Amygdala (tissue), 56 donors: ENCODE measurements at places on chromosomes 2 and 18.

DNA sequence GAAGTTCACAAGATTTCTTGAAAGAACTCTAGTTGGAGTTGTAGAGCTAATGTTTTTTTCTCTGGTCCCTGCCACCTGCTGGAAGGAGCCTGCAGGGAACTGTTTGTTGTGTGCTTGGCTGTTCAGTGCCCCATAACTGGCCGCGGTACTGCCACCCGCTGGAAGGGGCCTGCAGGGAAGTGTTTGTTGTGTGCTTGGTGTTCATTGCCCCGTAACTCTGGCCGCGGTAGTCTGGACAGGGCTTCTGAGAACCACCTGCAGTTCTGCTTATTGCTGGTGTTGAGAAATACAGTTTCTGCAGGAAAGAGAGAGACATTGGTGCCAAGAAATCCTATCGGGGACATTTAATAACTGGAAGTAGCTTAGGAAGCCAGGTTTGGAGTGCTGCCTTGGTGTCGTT is 58.1 kb downstream of the AGAP1 start:
- DNase-seq: peak; percentile 43

DNA sequence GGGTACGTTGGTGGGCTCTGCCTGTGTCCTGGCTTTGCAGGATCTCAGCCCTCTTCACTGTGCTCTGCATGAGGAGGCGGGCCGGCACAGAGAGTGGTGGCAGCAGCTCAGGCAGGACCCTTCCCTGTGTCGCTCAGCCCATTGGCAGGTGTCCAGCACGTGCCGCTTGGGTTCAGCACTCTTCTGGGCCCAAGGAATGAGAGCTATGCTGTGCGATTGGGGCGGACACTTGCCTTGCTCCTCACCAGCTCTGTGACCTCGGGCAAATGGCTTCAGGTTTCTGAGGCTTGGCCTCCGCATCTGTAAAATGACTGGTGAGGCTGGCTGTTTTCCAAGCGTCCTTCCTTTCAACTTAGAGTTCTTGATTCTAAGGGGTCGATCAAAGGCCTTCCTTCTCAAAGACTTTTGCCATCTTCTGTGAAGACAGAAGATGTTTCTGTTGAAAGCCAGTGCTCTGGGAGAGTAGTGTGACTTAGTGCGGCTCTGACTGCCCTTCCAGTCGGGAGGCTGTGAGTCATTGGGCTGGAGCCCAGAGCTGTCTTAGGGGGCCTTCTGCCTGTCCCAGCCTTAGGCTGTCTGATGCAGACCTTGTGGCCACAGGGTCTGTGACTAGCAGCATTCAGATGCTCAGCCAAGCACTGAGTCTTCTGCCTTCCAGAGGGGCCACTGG is 35.6 kb downstream of the GLI2 start:
- no peak for DNase-seq

GRCh38 chr2:165149439-165149838 is 54.4 kb downstream of the SCN3A start:
- no peak for DNase-seq

- no peak for DNase-seq
Measured at GRCh38 chr2:118643294-118643693, 204.2 kb downstream of the EN1 start.

DNA sequence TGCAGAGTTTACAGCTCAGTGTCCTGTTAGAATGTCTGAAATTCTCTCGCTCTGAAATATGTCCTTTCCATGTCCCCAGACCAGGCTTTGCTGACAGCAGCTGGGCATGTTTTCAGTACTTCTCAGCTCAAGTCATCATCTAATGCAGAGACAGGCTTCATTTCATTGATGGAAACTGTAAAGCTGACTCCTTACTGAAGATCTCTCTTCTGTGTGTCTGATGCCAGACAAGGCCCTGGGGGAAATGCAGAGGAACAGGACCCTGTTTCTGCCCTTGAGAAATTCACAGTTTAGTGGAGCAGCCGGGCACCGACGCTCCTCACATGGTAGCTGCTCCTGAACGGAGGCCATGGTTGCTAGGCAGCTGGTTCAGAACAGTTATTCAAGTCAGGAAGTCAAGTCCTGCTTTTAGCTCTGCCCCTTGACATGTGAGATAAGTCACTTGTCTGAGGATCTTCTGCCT is 24.6 kb upstream of the FZD7 start:
- DNase-seq: no peak

DNA sequence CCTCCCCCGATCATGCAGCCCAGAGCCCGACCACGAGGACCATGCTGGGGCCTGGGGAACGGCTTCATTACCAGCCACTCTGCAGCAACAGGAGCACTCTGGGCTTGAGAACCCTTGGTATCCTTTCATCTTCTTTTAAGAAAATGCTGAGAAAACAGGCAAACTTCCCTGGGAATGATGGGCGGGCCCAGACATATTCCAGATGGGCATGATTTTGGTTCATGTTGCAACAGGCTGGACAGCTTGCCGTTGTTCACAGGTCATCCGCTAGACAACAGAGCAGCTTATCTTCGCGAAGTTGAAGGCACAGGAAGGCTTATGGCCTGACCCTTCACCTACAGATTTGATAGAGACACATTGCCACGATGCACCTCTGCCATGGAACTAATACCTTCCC is 121.0 kb downstream of the KLHL29 start:
- DNase-seq: no peak

DNA sequence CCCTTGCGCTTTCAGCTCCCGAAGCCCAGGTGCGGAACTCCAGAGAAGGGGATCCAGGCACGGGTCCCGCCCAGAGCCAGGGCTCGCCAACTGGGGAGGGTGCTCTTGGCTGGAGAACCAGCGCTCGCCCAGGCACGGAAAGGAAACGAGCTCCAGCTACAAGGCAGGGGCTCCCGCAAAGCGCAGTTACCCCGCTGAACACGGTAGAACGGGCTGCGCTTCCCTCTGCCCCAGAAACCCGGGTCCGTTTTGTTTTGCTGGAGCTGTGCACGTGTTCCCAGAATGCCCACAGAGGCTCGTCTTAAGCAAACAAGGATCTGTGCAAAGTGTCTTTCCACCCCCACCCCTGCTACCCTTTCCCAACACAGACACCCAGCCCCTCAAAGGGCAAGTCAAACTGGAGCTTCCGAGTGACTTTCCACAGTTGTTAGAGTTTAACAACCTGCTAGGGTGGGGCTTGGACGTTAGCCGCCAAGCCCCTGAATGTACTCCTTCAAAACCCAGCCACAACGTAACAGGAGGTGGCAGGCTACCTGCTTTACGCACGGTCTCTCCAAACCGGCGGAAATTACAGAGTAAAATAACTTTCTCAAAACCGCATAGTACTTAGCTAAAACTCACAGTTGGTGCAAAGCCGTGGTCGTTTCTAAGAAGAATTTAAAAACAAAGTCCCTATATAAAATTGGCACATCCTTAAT is 775 bp downstream of the RNF125 start:
- peak; percentile 55 for DNase-seq

GRCh38 chr2:188119112-188119838 is 172.4 kb upstream of the GULP1 start:
- DNase-seq: no peak

DNA sequence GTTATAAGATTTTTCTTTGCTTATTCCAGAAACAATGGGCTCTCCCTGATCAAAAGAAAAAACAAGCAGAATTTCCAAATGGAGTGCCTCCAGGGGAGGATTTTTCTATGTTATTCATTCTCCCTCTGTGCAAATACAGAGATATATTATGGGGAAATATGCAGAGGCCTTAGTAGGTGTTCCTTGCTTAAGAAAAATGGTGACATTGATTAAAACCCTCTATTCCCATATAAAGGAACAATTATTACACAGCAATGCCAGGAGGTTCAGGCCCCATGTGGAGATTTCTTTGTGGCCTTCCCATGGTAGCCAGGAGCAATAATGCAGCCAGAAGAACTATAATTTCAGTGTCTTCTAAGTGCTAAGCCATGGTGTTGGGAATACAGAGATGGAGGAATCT is 255.9 kb upstream of the CXCR4 start:
- DNase-seq: no peak

GRCh38 chr2:173252581-173252980 is 102.1 kb upstream of the CDCA7 start:
- DNase-seq: no peak

DNA sequence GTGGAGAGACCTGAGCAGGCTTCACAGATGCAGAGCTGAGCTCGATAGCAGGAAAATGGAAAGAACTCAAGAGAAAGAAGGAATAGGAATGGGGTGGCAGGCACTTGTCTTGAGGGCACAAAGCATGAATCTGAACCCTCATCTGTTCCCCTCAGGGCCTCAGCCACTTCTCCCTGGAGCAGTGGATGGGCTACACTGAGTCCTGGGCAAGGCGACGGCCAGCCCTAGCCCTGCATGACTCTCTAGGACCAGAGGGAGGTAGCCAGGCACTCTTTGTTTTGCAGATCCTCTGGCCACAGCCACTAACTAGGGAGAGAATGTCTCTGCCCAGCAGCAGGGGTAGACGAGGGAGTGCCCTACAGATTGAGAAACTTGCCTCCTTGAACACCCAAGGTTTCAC is 3.4 kb upstream of the TEX51 start:
- DNase-seq: no peak

- DNase-seq: no peak
Measured at GRCh38 chr2:112603731-112604130, 19.3 kb downstream of the CHCHD5 start.

- no peak for DNase-seq
Measured at GRCh38 chr18:63586966-63587365, at the start of gene SERPINB13. SERPINB13 (plus strand) TSS chr18:63587343; CDS start chr18:63588668, 1,325 bp downstream.

GRCh38 chr18:51655327-51655698 is 457.8 kb upstream of the MEX3C start:
- no peak for DNase-seq

DNA sequence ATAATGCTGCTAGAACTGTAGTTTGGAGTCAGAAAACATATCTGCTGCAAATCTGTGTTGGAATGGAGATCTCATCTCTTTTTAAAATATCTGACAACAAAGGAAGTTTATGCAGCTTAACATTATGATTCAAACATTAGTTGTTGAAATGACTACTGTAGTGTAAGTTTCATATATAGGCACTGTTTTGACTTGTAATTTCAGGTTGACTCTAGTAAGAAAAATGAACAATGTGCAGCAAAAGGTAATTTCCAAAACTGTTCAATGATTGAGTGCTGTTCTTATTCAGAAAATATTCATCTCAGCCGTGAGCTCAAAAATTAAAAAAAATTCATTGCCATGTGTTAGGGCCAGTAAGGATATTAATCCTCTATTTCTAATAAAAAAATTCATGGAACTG is 48.5 kb downstream of the CCDC138 start:
- DNase-seq: no peak
